ENCODE measurements at places on chromosomes 12 and 14.

GRCh38 chr12:63802012-63802608 lies 22.4 kb downstream of the RXYLT1 start:
- DNase-seq, result no peak

- no peak for DNase-seq
These were observed 420.8 kb downstream of the CCDC91 start for GRCh38 chr12:28611115-28611435.

DNA sequence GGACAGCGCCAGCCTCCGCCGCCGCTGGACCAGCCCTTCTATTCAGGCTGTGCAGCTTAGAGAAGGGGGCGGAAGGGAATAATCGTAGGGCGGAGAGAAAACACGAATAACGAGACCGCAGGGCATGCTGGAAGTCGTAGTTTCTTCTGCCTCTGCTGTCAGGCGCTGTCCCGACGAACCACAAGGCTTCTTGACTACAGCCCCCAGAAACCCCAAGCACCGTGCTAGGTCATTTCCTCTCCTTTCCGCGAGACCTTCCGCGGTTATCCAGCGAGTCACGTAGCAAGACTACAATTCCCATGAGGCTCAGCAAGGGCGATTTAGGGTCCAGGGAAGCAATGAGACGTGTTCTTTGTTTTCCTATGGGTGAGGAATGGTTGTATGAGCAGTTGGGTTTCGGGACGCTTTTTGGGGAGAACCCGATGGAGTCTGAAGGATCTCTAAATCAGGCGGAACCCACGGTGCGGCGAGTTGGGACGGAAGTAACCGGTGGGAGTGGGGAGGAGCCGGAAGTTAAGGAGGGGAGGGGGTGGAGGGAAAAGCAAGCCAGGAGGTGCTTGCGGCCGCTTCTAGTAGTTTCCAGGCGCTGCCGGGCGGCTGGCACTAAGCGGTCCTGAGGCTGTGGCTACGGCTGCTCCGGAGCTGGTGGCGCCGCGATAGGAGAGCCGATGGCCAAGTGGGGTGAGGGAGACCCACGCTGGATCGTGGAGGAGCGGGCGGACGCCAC lies at the start of the genes AHSA1 and VIPAS39:
Gene AHSA1 (plus strand): TSS at position 572 of the 727 bp plus-strand sequence. CDS start 97 bp downstream, at position 669.
Gene VIPAS39 (minus strand): TSS at position 80 of the 727 bp plus-strand sequence. CDS start 3,499 bp downstream, outside the sequence.
- peak; percentile 84 for DNase-seq

DNA sequence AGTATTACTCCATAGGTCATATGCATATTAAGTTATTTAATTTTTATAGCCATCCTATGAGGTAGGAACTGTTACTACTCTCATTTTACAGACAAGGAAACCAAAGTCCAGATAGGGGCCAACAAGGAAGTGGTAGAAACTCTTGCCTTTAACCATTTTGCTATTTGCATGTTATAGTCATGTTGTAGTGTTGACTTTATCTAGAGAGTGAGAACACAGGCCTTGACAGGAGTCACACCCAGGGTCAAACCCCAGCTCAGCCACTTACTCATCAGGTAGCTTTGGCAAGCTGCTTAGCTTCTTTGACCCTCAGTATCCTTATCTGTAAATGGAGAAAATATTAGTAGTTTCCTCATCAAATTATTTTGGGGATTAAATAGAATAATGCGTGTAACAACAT lies 156.2 kb downstream of the CAND1 start:
- no peak for DNase-seq

GRCh38 chr12:26976687-26977086 lies 37.5 kb downstream of the TM7SF3 start:
- DNase-seq, result no peak

GRCh38 chr14:60723907-60724618 lies at the start of gene SIX4:
TSS of gene SIX4 (minus strand) at chr14:60724351. CDS start at chr14:60724074, 277 bp downstream.
- no peak for DNase-seq

GRCh38 chr14:30214461-30215090 lies 286.9 kb upstream of the PRKD1 start:
- no peak for DNase-seq

DNA sequence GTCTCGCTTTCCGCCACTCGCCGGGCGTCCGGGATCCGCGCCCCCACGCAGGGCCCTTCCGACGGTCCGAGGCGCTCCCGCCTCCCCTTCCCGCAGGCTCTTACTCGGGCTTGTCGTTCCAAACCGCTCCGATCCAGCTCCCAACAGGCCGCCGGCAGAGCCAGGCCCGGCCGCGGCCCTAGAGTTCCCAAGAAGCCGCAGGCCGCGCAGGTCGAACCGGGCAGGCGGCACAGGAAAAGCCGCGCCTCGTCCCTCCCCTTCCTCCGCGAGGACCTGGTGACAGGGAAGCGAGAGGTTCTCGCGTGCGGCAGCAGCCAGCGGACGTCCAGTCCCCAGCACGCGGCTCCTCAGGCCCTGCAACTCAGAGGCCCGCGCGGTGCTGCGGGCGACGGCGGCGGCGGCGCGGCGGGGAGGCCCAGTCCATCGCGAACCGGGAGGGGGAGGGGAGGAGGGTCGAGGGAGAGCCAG lies 272 bp downstream of the HECTD1 start:
- DNase-seq, result no peak

DNA sequence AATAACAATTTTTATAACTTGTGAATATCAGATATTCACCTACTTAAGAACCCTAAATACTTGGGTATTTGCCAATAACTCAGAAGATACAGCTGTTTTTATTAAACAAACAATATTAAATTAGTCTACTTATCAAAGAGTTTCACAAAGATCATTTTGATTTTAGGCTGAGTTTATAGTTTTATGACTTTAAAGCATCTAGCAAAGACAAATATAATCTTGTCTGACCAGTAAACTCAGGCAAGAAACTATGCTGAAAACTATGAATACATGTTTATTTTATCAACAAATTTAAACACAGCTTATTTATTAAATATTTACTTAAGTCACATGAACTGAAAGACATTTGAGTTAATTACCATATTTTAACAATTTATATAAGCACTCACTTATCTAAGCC lies 18.5 kb upstream of the SERPINA1 start:
- no peak for DNase-seq

DNA sequence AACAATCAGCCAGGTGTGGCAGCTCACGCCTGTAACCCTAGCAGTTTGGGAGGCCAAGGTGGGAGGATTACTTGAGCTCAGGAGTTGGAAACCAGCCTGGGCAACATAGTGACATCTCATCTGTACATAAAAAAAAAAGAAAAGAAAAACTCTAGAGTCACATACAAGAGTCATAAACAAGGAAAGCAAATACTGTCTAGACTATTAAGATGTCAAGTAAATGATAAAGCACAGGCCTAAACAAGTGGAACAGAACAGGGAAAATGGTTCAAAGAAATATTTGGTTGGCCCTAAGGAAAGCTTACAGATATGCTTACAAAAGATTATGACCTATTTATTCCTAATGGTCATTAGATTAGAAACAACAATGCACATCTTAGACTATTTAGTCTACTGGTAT lies 12.3 kb downstream of the CDK17 start:
- no peak for DNase-seq

GRCh38 chr14:91373591-91374254 lies 43.9 kb downstream of the CCDC88C start:
- no peak for DNase-seq

DNA sequence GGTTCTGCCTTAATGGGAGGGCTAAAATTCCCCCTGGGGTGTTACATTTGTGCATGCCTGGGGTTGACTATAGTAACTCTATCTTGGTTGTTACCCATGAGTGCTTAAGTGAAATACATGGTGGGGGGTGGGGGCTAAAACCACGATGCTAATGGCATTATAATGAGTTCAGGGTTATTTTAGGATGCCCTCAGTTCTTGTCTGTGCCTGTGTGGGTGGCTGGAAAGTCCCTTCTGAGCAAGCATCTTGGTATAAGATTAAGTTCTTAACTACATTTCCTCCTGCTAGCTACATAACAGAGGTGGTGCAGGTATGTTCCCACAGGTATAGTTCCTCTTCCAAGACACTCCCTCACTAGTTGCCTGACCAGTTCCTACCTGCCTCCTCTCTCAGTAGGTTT lies 822.3 kb downstream of the LRFN5 start:
- no peak for DNase-seq

DNA sequence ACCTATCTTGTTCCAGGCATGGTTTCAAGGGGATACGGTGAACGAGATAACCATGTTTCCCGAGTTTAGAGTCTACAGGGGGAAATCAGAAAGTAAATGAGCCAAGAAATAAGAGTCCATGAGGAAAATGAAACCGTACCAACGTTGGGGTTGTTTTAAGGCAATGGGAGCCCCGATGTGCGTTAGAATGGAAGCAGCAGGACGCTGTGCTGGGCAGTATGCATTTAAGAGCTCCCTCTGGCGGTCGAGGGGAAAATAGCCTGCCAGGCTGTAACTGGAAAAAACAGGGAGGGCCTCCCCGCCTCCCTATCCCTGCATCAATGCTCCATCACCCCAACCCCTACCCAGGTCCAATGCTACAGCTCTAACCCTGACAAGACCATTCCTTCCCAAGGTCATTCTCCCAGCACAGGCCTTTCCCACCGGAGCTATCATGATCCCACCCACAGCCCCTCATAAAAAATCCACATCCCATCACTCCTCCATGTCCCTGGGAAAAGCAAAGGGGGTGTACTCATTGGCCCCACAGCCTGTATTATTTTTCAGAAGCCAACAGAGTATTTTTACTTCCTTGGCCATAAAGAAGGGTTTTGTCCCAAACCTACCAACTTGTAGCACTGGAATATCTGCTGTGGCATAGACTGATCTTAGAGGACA lies 226.3 kb upstream of the NOS1 start:
- DNase-seq, result no peak

- no peak for DNase-seq
These were observed 57.2 kb upstream of the MAX start for GRCh38 chr14:65159281-65160062.

DNA sequence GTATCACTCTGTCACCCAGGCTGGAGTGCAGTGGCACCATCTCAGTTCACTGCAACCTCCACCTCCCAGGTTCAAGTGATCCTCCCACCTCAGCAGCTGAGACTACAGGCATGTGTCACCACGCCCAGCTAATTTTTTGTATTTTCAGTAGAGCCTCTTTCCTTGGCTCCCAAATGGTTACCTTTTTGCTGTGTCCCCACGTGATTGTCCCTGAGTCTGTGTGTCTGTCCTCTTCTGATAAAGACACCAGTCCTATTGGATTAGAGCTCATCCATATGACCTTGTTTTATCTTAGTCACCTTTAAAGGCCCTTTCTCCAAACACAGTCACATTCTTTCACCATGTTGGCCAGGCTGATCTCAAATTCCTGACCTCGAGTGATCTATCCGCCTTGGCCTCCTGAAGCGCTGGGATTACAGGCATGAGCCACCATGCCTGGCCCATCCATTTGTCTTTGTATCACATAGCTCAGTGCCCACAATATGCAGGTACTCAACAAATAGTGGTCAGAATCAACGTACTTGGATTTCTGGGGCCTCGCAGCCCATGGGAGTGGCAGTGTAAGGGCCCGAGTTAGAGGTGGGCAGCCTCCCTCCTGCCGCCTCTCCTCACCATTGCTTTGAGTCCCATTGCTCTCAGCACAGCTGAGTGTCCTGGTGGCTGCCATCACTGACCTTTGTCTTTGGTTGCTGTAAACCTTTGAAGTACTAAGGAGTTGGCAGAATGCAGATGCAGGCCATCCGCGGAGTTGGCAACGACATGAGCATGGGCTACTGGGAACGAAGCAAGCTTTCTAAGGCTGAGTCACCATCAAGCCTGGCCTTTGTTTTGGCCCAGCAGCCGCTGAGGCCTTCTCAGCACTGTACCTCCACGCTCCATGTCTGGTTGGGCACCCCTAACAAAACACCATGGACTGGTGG lies 9.3 kb downstream of the TPCN1 start:
- DNase-seq, result no peak

GRCh38 chr12:51399891-51400290 lies 8.7 kb upstream of the GALNT6 start:
- no peak for DNase-seq

DNA sequence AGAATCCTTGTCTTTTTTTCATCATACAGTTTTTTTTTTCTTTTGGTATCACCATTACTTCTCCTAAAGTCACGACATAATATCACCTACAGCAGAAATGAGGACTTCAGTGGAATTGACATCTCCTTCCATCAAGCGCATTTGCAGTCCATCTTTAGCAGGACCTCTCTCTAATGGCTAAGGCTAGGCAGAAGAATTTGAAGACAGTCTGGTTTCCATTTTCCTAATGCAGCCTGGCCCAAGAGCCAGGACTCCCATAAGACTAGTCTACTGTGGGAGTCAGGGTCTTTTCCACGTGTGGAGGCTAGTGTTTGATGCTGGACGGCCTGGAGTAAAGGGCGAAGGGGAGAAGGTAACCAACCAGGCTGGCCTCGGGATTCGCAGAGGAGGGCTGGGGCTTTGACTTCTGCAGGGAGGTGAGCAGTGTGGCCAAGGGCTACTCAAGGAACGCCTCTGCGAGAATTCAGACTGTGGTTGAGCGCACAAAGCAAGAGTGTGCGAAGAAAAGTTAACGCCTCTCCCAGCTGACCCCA lies 769 bp upstream of the ZNF740 start:
- no peak for DNase-seq

DNA sequence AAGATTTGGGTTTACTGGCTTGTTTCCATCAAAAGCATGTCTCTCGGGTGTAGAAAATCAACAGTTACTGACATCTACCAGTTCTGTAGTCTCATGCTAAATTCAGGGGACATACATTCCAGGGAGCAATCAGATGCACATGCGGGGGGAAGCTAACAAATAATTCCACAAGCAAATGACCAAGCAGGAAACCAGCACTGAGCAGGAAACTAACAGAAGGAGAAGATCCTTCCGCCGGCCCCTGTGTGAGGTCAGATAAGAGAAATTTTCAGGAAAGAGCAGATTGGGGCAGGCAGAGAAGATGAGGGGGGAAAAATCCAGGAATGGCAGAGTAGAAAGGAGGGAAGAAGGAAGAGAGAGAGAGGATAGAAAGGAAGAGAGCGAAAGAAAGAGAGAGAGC lies 127.6 kb upstream of the TMCC3 start:
- no peak for DNase-seq

- no peak for DNase-seq
These were observed 49.4 kb downstream of the SLC25A47 start for GRCh38 chr14:100372357-100373048.

- no peak for DNase-seq
These were observed 91.1 kb upstream of the DYNC1H1 start for GRCh38 chr14:101873076-101873825.

DNA sequence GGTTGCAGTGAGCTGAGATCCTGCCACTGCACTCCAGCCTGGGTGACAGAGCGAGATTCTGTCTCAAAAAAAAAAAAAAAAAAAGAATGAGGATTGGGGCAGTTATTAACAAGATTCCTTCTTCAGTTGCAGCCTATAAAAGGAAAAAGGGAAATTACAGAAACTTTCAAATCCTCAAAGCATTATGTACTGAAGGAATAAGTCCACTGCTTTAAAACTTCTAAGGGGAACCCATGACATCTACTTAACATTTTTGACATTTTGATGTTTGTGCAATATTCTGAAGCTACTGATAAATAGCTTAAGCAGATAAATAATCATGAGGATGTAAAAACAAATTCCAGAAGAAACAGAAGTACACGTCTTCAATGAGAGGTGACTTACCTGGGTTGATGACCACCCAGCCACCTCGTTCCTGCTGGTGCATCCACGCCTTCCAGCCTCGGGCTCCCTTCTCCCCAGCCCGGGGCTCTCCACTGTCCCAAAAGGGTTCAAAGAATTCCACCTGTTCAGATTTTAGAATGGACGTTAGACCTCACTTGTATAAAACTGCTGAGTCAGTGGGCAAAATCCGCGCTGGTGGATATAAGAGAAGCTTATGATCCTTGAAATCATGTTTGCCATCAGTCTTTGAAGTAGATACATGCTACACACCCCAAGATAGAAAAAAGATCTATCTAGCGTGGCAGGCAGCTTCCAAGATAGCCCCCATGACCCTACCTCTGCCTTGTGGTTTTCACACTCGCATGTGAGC lies 33.7 kb downstream of the NRDE2 start:
- no peak for DNase-seq

- no peak for DNase-seq
These were observed 17.8 kb downstream of the POMT2 start for GRCh38 chr14:77302926-77303325.

Data from activated CD4-positive, CD25-positive, alpha-beta regulatory T cell (primary cell).